ENCODE measurements at places on chromosomes 7 and 10. TPM values are rescaled to one million over a fixed set of nuclear protein-coding genes. Genes with fewer than 3 reads are reported as not detected.

MYL10 gene
- total RNA-seq: not detected

SFRP5 gene
- total RNA-seq: not detected

LIPF gene
- total RNA-seq: not detected

POM121L12 gene
- not detected for total RNA-seq

CTNNA3 gene
- total RNA-seq: 0.51 TPM

ATP6V0A4 gene
- total RNA-seq: not detected

AGBL3 gene
- total RNA-seq: 5.4 TPM

RBP4 gene
- total RNA-seq: not detected

ENTPD1 gene
- total RNA-seq: 63.8 TPM

CCDC136 gene
- total RNA-seq: 9.8 TPM

SORBS1 gene
- total RNA-seq: 24.0 TPM

FAM237B gene
- total RNA-seq: not detected

FEZF1 gene
- not detected for total RNA-seq

ABHD11 gene
- 21.4 TPM for total RNA-seq

LRRD1 gene
- total RNA-seq: 0.24 TPM

EEPD1 gene
- total RNA-seq: 8.9 TPM

RTKN2 gene
- total RNA-seq: 2.3 TPM

Measured in spleen (tissue), 13 donors.